ENCODE measurements at places on chromosomes 2 and 18.

GRCh38 chr2:148540022-148540421 lies 104.5 kb upstream of the EPC2 start:
- DNase-seq, result no peak

DNA sequence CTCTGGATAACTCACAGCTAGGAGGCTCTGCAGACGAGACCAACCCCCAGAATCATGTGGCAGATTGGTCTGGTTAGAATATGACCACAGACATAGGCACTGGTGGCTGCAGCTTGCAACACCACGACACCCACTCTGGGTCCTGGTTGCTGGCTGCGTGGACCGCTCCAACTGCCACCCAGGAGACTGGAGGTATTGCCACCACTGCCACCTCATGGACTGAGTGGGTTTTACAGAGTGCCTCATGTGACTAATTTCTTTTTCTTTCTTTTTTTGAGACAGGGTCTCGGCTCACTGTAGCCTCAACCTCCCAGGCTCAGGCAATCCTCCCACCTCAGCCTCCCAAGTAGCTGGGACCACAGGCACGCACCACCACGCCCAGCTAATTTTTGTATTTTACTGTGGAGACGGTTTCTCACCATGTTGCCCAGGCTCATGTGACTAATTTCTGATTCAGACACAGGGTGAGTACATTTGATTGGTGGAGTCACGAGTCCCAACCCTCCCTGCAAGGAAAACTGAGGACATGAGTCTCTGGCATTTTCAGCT lies 29.9 kb upstream of the NT5DC4 start:
- no peak for DNase-seq

GRCh38 chr2:128199141-128199540 lies 108.1 kb downstream of the UGGT1 start:
- DNase-seq, result no peak

DNA sequence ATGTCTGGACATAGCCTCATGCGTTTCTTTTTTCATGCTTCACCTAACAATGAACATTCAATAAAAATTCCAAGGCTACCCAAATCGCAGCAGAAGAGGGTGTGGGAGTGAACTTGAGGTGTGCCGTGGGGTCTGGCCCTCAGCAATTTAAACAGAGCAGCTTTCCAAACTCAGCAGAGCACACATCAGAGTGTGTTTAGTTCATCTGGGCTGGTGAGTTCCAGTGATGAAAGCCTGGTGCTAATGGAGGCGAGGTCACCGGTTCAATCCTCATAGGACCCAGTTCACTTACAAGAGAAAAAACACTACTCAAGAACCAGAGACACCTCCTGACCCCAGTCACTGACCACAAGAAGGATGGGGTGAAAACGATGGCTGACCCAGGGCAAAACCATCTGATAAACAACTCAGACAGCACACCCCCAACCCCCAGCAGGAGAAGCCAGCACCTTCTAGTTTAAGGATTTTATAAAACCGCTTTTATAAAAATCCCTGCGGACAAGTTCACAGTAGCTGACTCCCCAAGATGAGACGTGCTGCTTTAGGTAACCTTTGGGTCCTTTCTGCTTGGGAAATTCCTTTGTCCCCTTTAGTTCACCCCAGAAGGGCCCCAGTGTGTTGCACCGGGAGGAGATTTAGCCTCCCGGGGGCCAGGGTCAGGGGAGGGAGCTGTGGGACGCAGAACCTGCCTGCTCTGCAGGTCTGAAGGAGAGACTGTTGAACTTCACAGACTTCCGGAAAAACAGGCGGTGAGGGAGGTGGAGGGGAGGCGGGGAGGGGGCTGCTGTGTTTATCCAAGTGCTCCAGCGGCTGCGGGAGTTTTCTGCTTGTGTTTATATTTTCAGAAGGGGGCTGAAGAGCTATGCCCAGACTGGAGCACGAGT lies 152.7 kb upstream of the SOX11 start:
- DNase-seq, result peak; percentile 82

Data from renal pelvis (tissue), 12 donors.